ENCODE measurements at places on chromosomes 13 and 19. TPM values are rescaled to one million over a fixed set of nuclear protein-coding genes. Genes with fewer than 3 reads are reported as not detected.

PTPRS gene
- 46.2 TPM for total RNA-seq

PLK5 gene
- not detected for total RNA-seq

ASPDH gene
- not detected for total RNA-seq

LILRA2 gene
- not detected for total RNA-seq

ZNF581 gene
- total RNA-seq, result 14.4 TPM

SLC25A41 gene
- total RNA-seq, result 0.21 TPM

OR10H1 gene
- not detected for total RNA-seq

GPR4 gene
- not detected for total RNA-seq

NLRP9 gene
- total RNA-seq, result not detected

ITGBL1 gene
- 1.0 TPM for total RNA-seq

ATXN8OS gene
- total RNA-seq, result not detected

CGB2 gene
- total RNA-seq, result not detected

ONECUT3 gene
- total RNA-seq, result under 0.01 TPM

PGLYRP2 gene
- not detected for total RNA-seq

NLRP11 gene
- total RNA-seq, result not detected

COMP gene
- total RNA-seq, result 0.07 TPM

PPP1R15A gene
- total RNA-seq, result 194 TPM

IGFL3 gene
- total RNA-seq, result not detected

B3GNT3 gene
- 9.1 TPM for total RNA-seq

THSD1 gene
- total RNA-seq, result 24.2 TPM

ZNF844 gene
- 3.8 TPM for total RNA-seq

TGFB1 gene
- 5.5 TPM for total RNA-seq

NAPSA gene
- under 0.01 TPM for total RNA-seq

PSPN gene
- 2.4 TPM for total RNA-seq

ZNF85 gene
- total RNA-seq, result 3.3 TPM

NKPD1 gene
- 0.93 TPM for total RNA-seq

CNN1 gene
- not detected for total RNA-seq

TMC4 gene
- total RNA-seq, result 71.6 TPM

ATP8B3 gene
- 1.1 TPM for total RNA-seq

SULT2A1 gene
- total RNA-seq, result not detected

USHBP1 gene
- not detected for total RNA-seq

FOXA3 gene
- not detected for total RNA-seq

ZNF565 gene
- 8.7 TPM for total RNA-seq

IFI30 gene
- total RNA-seq, result 28.7 TPM

PIK3R2 gene
- total RNA-seq, result 46.5 TPM

HCN2 gene
- total RNA-seq, result 1.3 TPM

GPC5 gene
- 1.7 TPM for total RNA-seq

FGF21 gene
- total RNA-seq, result 0.34 TPM

FAM216B gene
- not detected for total RNA-seq

IL12RB1 gene
- under 0.01 TPM for total RNA-seq

CD209 gene
- not detected for total RNA-seq

C2CD4C gene
- 0.21 TPM for total RNA-seq

HAUS5 gene
- 4.6 TPM for total RNA-seq

PGPEP1 gene
- total RNA-seq, result 17.4 TPM

FARP1 gene
- total RNA-seq, result 33.2 TPM
